ENCODE measurements at places on chromosomes 2 and 18.

DNA sequence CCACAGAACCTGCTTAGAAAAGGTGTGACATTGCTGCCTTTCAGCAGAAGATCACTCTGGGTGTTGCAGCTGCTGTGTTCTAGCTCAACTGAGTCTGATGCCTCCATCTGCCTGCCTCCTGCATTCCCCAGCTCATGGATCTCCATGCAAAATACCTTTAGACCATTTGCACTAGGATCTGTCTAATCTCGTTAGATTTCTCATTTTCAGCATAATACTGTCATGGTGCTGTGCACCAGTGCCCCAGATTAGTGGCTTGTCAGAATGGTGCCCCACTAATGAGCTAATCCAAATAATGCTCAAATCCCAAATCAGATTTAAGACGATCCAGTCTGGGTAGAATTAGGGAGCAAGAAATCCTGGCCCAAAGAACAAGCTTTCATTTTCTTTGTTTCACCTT lies 284.4 kb upstream of the PARD3B start:
- DNase-seq: no peak

DNA sequence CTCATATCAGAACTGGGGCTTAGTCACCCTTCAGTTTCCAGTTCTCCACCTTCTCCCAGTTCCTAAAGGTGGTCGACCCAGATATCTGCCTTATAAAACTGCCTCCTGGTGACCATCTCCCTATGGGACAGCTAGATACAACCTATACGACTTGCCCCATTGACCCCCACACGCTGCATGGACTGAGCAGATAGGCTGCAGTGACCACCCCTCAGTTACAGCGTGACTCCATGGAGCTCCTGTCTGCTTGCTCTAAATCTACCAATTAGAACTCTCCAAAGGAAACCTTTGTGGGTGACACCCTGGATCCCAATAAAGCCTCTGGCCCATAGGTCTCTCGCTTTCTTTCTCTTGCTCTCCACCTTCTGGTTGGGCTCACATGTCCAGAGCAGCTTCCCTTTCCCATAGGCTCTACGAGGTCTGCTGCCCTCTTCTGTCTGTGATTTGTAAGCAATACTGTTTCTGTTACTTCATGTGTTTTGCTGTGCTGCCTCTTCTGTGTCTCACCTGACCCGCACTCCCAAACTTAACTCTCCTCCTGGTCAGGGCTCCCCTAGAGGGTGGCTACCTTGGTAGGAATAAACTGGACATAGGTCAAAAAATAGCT lies 971.3 kb upstream of the FAM98A start:
- DNase-seq: no peak

DNA sequence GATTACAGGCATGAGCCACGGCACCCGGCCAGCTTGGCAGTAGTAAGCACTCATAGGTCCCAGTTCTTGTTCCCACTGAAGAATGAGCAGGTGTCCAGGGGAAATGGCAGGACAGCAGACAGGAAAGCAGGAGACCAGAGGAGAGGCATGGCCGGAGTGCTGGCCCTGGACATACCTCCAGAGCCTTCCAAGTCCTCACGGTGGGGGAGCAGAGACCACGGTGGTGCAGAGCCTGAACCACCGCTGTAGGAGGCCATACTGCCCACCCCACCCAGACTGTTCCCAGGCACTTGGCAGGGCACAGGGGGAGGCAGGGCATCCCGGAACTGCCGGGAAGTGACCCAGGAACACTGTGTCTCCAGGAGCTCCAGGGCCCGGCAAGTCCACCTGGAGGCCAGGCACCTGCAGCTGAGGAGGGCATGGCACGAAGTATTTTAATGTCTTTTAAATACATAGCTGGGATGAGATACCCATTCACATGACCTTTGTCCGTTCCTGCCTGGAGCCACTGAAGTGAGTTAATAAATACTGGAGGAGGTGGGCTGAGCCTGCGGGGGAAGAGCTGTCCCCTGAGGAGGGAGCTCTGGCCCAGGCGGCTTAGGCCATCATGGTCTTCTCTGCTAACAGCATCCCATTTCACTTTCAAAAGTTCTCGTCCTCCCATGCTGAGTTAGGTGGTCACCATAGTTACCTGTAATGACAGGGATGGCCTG lies 49.7 kb upstream of the TFCP2L1 start:
- DNase-seq: no peak

- no peak for DNase-seq
Measured at GRCh38 chr2:401019-401679, 113.3 kb upstream of the ALKAL2 start.

DNA sequence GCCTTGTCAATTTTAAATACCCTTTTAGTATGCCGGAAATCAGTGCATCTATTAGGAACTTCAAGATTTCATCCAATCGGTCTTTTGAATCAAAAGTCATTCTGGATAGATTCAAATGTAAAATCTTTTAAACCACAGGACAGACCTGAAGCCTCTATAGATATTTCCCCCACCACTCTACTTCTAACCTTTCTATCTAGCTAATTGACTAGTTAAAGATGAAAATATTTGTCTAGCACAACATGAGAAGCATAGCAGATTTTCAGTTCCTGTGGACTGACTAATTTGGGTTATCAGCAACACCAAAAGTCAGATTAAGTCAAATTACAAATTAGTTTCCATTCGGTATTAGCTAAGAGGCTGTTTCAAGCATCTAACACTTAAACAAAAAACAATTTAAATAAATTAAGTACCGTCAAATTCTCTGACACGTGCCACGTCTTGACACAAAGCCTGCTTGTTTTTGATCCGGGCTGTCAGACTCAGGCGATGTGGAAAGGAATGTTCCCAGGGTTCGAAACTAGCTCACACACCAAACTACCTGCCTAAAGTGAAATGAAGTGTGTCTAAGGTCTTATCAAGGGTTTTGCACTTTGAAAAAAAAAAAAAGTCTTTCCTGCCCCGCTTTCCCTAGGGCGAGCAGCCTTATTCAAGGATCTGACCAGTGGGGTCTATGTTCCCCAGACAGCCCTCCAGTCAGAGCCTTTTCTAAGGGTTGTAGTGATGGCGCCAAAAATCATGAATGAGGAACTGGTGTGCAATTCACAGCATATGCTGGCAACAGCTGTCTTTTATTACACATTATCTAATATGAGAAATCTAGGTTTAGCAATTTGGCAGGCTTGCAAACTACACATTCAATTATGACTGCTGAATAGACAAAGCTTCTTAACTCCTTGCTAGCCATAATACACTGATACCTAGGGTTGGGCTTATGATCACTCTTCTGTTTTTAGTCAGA lies 4.7 kb downstream of the CYTIP start:
- DNase-seq: no peak

- no peak for DNase-seq
Measured at GRCh38 chr2:218066926-218067515, 2.0 kb upstream of the RUFY4 start.
